ENCODE measurements at places on chromosomes 11 and 22. TPM values are rescaled to one million over a fixed set of nuclear protein-coding genes. Genes with fewer than 3 reads are reported as not detected.

CHADL gene
- polyA plus RNA-seq: 0.35 TPM

RAG2 gene
- not detected for polyA plus RNA-seq

ADM gene
- polyA plus RNA-seq: 9.5 TPM

RFPL2 gene
- polyA plus RNA-seq: 0.36 TPM

MED15 gene
- polyA plus RNA-seq: 175 TPM

- no peaks in the 10 kb centered on the region for H3K27me3 ChIP-seq
- H3K36me3 ChIP-seq: peaks cover 35% of the 10 kb centered on the region
- H3K27ac ChIP-seq: no peak overlapping the region
- no peak overlapping the region for H3K4me3 ChIP-seq
- H3K4me1 ChIP-seq: peaks cover 35% of the 10 kb centered on the region
Measured at GRCh38 chr11:8685306-8685705, 2.7 kb downstream of the RPL27A start.

DNA sequence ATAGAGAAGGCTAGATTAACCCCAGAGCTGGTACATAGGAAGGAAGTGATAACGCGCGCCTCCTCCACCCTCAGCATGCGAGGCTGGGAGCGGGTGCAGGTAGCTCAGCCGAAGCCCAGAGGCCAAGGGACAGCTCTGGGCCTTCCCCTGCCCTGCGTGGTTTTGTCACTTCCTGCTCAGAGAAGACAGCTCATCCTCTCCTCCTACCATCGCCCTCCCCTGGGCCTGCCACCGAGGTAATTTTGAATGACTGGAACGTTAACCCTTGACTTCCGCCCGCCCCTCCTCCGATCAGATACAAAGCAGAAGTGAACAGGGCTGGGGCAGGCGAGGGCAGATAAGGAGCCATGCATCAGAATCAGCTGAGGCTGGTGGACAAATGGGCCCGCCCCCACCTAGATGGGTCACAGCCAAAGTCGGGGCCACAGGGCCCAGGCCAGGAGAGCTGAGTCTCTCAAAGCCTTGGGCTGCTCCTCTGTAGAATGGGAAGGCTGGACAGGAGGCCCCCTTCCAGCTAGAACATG, 1.6 kb downstream of the RAC2 start:
- peak; percentile 97 for DNase-seq
- H3K4me1 ChIP-seq: peaks cover 84% of the 10 kb centered on the region
- no peaks in the 10 kb centered on the region for H3K27me3 ChIP-seq
- peak overlapping the region; percentile 98 for H3K27ac ChIP-seq
- H3K4me3 ChIP-seq: peak overlapping the region; percentile 99

DNA sequence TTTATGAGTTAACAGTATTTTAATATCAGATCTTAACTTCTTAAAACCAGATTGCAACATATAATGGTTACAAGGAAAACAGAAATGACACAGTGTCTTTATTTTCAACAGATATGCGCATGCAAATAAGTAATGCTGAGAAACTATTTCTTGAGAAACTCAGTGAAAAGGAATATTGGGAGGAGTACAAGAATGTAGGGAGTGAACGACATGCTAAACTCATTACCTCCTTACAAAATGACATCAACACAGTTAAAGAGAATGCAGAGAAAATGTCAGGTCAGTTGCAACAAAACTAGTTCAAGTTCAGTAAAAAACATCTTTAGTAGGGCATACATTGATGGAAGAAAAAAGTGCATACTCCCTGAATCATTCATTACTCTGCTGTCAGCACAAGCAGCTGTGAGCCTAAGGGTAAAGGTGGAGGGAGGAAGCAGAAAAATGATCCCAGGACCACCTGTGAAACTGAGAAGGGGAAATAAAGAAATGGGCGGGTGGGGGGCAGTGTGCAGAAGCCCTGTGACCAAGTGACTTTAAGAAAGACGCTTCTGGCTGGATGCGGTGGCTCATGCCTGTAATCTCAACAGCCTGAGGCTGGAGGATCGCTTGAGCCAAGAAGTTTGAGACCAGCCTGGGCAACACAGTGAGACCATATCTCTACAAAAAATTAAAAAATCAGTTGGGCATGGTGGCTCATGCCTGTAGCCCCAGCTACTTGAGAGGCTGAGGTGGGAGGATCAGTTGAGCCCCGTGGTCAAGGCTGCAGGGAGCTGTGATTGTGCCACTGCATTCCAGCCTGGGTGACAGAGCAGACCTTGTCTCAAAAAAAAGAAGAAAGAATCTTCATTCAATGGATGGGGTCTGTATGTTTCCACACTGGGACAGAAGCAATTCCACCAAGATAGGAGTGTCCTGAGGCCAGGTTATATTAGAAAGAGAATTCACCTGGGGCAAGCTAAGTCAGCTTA, 31.2 kb downstream of the CCDC83 start:
- H3K4me1 ChIP-seq: no peaks in the 10 kb centered on the region
- no peaks in the 10 kb centered on the region for H3K27me3 ChIP-seq
- H3K4me3 ChIP-seq: no peak overlapping the region
- no peaks in the 10 kb centered on the region for H3K36me3 ChIP-seq
- no peak overlapping the region for H3K27ac ChIP-seq
- DNase-seq: no peak

MS4A13 gene
- polyA plus RNA-seq: not detected

- DNase-seq: no peak
- H3K27me3 ChIP-seq: no peaks in the 10 kb centered on the region
- no peaks in the 10 kb centered on the region for H3K36me3 ChIP-seq
- peaks cover 21% of the 10 kb centered on the region for H3K4me1 ChIP-seq
Measured at GRCh38 chr11:14614091-14614622, 29.4 kb upstream of the PDE3B start.

- no peaks in the 10 kb centered on the region for H3K36me3 ChIP-seq
- no peaks in the 10 kb centered on the region for H3K27me3 ChIP-seq
- no peak for DNase-seq
- no peak overlapping the region for H3K4me3 ChIP-seq
- H3K4me1 ChIP-seq: no peaks in the 10 kb centered on the region
- no peak overlapping the region for H3K27ac ChIP-seq
Measured at GRCh38 chr22:28252539-28252938, 333.5 kb upstream of the PITPNB start.

DNA sequence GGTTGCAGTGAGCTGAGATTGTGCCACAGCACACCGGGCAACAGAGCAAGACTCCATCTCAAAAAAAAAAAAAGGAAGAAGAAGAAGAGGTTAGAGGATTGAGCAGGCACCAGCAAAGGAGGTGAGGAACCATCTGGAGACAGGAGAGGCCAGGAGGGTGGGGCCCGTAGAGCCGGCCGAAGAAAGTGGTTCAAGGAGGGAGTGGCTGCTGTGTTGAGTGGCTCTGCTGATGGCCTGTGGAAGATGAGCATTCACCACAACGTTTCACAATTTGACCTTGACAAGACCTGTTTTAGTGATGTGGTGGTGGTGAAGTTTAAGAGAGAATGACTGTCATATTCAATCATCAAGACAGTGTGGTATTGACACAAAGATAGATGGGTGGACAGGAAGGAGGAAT, 6.8 kb upstream of the CTSD start:
- H3K4me1 ChIP-seq: peaks cover 63% of the 10 kb centered on the region
- H3K27ac ChIP-seq: peak overlapping the region; percentile 94
- peak; percentile 87 for DNase-seq
- H3K36me3 ChIP-seq: no peaks in the 10 kb centered on the region
- no peaks in the 10 kb centered on the region for H3K27me3 ChIP-seq

- no peaks in the 10 kb centered on the region for H3K4me1 ChIP-seq
- no peak for DNase-seq
- H3K27me3 ChIP-seq: no peaks in the 10 kb centered on the region
- H3K4me3 ChIP-seq: no peak overlapping the region
- H3K27ac ChIP-seq: no peak overlapping the region
Measured at GRCh38 chr22:24730864-24731263, 43.7 kb downstream of the PIWIL3 start.

LRRN4CL gene
- polyA plus RNA-seq: not detected

MRE11 gene
- polyA plus RNA-seq: 10.5 TPM

DNA sequence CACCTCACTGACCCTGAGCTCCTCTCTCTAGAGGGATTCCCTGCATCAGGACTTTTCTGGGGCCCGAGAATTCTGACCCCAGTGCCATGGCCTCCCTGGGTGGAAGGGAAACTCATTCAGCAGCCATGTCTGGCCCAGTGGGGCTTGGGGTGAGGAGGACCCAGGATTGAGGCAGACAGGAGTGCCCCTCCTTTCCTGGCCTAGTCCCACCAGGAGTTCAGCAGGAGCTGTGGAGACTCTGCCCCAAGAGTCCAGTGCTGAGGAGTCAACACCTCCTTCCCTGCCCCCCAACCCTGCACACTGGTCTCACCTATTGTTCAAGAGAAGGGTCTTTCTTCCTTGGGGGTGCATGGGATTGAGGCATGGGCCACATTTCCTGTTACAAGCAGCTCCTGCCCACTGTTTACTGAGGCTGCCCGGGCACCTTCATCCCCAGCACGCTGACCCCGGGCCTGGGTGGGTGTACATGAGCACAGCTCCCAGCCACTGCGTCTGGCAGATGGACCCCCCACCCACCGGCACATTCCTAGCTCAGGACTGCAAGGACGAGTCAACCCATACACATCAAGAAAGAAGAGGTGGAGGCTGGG, 33.9 kb downstream of the ALX4 start:
- no peak overlapping the region for H3K27ac ChIP-seq
- H3K4me3 ChIP-seq: no peak overlapping the region
- no peaks in the 10 kb centered on the region for H3K4me1 ChIP-seq
- H3K27me3 ChIP-seq: no peaks in the 10 kb centered on the region
